Type B pancreatic cell (in vitro differentiated cells): ENCODE measurements at places on chromosomes 16 and 17. TPM values are rescaled to one million over a fixed set of nuclear protein-coding genes. Genes with fewer than 3 reads are reported as not detected.

Gene TBC1D3L
- total RNA-seq: 32.4 and 44.9 TPM in 2 replicates

- no peak for DNase-seq
These were observed 65.2 kb downstream of the CYTH1 start for GRCh38 chr17:78716814-78717393.

Gene CIITA
- not detected in 2 replicates for total RNA-seq

Gene KRTAP1-1
- total RNA-seq: not detected in 2 replicates

Gene KNOP1
- 44.1 and 54.9 TPM in 2 replicates for total RNA-seq

GRCh38 chr16:9184354-9184690, 92.9 kb downstream of the HAPSTR1 start:
- no peak for DNase-seq

Gene ADGRG3
- not detected in 2 replicates for total RNA-seq

DNA sequence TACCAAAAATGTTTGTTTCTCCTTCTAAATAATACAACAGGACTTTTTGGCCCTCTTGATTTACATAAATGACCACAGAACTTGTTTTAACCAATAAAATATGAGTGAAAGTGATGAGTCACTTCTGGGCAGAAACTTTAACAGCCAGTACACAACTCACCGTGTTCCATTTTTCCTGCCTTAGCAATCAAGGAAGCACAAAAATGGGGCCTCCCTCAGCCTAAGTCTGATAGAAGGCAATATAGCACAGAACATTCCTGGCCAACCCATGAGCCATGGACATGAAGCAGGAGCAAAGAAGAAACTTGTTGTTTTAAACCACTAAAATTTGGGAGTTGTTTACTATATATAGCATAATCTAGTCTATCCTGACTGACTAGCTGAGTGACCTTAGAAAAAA, 61.1 kb upstream of the MTMR4 start:
- DNase-seq: no peak

- peak; percentile 71 for DNase-seq
These were observed 390 bp downstream of the FOXL1 start for GRCh38 chr16:86578611-86579267.

DNA sequence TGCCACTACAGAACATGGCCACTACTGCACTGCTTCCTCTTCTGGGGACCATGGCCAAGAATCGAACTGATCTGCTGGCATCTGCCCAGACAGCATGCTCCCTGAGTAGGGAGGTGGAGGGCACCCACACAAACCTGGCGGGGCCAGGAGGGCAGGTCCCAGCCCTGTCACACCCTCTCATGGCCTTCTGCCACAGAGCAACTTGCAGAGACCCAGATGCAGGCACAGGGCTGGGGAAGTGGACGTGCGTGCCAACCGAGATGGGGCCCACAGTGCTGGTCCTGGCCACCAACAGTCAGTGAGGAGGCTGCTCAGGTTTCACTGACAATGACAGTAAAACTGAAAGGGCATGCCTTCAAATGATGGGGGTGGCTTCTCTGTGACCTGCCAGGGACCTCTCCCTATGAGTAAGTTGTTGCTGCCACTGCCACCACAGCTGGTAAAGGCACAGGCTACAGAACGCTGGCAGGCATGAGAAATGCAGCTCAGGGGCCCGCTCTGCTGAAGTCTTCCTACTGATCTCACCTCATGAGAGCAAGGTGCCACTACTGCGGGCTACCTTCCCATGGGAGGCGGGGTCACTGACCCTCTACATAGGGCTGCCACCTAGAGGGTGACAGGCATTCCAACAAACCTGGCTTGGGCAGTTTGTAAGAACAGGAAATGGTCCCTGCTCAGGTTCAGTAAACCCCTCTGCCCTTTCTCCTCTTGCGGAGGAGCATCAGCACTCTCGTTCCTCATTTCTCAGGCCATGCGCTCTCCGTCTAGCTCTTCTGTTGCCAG, 15.5 kb downstream of the HIC1 start:
- no peak for DNase-seq

GRCh38 chr16:53693320-53693719, 10.3 kb downstream of the RPGRIP1L start:
- no peak for DNase-seq

GRCh38 chr17:7574176-7574953, 5.1 kb upstream of the CD68 start:
- DNase-seq: no peak

Gene CRYBA1
- total RNA-seq: 1.4 TPM in 1 of 2 replicates, not detected in the other

Gene TK1
- total RNA-seq: 34.4 and 41.2 TPM in 2 replicates

GRCh38 chr16:65783709-65784474, 582.6 kb upstream of the CDH5 start:
- no peak for DNase-seq

Gene CLEC18C
- total RNA-seq: 1.1 TPM in 1 of 2 replicates, not detected in the other

GRCh38 chr17:15462976-15463772, 4.2 kb downstream of the CDRT4 start:
- no peak for DNase-seq

DNA sequence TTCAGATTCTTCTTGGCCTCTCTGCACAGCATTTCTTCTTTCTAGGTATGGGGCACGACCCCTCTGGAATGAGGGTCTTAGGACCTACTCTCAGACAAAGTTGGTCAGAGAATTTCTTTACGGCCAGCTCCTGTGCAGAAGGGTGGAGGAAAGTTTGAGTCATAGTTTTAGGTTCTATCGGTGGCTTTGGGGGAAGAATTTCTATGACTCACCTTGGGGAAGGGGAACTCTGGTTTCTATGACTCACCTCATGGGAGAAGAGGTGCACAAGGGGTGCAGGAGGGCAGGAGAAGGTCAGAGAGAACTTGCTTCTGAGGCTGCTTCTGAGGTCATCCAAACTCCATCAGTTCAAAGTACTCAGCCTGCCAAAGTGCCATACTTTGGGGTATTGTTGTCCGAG, 2.5 kb upstream of the ABCC12 start:
- DNase-seq: no peak

- DNase-seq: no peak
These were observed 35.5 kb upstream of the CMIP start for GRCh38 chr16:81409016-81409556.

- no peak for DNase-seq
These were observed 110.5 kb upstream of the CORO6 start for GRCh38 chr17:29733166-29733565.
